ENCODE measurements at places on chromosomes 1 and 21.

DNA sequence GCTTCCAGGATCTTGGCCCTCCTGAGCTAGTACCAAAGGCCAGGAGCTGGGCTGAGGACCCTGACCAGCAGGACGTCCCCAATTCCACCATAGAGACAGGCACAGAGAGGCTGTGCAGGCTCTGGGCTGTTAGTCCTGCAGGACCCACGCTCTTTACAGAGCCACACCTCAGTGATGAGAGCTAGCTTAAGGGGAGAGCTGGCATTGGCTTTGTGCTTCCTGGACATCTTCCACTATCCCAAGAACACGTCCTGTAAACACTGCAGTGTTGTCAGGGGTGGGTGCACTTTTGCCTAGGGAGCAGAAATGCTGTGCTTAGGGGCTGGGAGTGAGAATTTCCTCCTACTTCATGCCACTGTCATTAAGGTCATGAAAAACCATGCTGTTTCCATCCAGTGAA is 91.7 kb upstream of the EDN2 start:
- DNase-seq: no peak

DNA sequence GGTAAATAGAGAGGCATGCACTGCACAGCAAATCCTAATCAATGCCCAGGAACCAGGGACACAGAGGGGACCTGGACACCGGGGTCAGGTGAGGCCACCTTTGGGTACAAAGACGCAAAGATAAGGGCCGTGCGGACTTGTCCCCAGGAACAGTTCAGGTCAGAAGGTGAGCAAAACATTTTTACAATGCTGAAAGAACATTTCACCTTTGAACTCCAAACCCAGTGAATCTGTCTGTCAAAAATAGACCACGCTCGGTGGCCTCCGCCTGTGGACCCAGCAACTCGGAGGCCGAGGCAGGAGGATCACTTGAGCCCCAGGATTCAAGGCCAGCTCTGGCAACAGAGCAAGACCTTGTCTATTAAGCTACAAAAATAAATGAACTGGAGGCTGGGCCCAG is 15.2 kb downstream of the TNFRSF14 start:
- DNase-seq: no peak

DNA sequence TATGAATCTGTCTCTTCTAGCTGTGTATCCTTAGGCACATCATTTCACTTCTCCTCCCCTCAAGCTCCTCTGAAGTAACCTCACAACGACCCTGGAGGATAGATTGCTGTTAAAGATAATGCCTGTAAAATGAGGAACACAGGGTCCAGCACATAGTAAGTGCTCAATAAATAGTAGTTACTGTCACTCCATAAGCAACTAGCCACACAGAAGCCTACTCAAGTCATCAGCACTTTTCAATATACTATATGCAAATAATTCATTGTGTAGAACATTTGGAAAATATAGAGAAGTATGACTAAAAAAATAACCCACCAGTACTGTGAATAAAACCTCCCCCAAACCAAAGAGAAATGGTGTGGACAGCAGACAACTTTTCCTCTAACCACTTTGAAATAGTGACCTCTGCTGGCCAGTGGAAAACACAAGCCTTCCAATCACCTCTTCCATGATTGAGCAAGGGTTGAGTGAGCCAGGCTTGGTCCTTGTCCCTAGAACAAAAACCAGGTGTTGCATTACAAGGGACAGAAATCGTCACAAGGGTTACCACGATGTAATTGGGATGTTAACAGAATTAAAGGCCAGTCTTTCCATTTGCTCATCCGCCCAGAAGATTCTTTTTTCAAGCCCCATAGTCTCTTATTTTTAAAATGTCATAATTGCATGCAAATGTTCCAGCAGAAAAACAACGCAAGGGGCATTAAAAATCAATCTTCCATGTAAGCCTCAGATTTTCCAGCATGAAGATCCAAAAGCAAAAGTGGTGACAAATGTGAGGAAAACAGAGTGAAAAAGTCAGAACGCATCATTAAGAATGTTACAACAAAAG is 15.7 kb upstream of the GLIS1 start:
- DNase-seq: no peak

GRCh38 chr1:187680823-187681222 is 852.1 kb downstream of the PLA2G4A start:
- no peak for DNase-seq

DNA sequence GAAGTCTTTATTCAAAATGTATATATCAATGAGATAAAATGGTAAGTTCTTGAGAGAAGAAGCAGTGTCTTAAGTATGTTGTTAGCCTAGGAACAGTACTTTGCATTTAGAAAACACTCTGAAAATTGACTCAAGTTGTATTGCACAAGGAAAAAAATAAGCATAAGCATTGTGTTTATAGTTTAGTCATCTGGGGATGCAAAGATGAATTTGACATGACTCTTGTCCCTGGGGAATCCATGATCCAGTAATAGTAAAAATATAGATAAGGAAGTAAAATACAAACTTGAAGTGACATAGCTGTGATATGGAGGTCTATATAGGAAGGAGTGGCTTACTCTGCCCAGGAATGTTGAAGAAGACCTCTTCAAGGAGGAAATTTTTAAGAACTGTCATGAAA is 185.0 kb upstream of the PTBP2 start:
- no peak for DNase-seq

- DNase-seq: no peak
Observed at GRCh38 chr21:31537872-31538576, 121.5 kb upstream of the SOD1 start.

All from stimulated activated CD4-positive, alpha-beta T cell treated with anti-CD3 and anti-CD28 coated beads, Interleukin-1b, Interleukin-23, amount 100 ng/mL, for 48 hours (primary cell).